OCI-M1 (cell line): ENCODE measurements at places on chromosomes 5 and 9.
A peak's percentile ranks its signal among the peaks of the same experiment; 100 is the strongest.

- DNase-seq = no peak
Observed at GRCh38 chr9:89777544-89777943, 172.7 kb downstream of the GADD45G start.

DNA sequence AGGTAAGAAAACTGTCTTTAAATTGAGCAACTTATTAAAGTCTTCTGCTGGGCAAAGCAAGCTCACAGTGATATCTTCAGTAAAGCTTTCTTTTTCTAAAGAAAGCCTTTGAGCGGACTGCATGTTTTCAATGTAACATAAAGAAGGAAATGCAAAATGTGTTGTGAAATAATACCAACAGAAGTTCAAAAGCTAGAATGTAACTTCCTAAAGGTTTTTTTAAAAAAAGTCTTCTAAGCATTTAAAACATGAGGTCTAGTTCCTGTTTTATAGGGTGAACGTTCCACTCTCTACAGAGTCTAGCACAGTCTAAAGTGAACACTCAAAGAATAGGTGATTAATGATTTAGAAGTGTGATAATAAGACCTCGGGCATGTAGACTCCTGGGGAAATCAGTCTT lies 62.9 kb downstream of the DENND1A start:
- peak; percentile 78 for DNase-seq

GRCh38 chr9:137670391-137671195 lies 51.8 kb downstream of the EHMT1 start:
- no peak for DNase-seq

GRCh38 chr5:148491015-148491792 lies 107.4 kb downstream of the FBXO38 start:
- DNase-seq = peak; percentile 52

- DNase-seq = no peak
Observed at GRCh38 chr9:13717322-13718054, 438.0 kb upstream of the MPDZ start.

GRCh38 chr5:133051061-133051541 lies 712 bp upstream of the HSPA4 start:
- DNase-seq = peak; percentile 75

DNA sequence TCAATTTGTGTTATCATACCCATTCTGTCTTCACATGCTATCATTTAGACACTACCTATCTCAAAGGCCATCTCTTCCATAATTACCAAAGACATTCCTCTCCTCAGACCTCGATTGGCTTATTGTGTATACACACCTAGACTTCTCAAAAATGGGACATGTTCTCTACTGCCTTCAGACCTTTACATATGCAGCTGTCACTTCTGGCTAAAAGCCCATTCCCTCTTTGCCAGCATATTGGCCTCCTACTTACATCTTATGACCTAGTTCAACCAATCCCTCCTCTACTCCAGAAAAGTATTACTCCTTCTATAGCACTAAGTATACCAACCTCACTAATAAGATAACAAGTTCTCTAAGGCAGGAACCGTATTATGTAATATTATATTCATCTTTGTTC lies 84.4 kb downstream of the RAPGEF6 start:
- DNase-seq = no peak

DNA sequence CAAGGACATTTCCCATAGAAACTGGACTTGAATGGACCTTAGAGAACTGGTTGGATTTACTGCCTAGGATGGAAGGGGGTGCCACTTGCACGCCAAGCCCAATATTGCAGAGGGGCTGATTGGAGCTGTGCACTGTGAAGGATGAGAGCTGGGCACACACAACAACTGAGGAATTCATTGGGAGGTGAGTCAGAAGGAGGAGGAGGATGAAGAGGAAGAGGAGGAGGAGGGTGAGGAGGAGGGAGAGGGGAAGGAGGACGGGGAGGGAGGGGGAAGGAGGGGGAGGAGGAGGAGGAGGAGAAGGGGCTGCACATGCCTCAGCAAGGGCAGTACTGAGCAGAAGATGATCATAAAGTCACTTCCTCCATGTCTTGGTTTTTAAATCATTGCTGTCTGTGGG lies 5.7 kb upstream of the ICE1 start:
- no peak for DNase-seq

- DNase-seq = peak; percentile 24
Observed at GRCh38 chr5:89756955-89757354, 652.6 kb downstream of the CETN3 start.

GRCh38 chr5:132205385-132206125 lies 22.1 kb downstream of the P4HA2 start:
- no peak for DNase-seq

DNA sequence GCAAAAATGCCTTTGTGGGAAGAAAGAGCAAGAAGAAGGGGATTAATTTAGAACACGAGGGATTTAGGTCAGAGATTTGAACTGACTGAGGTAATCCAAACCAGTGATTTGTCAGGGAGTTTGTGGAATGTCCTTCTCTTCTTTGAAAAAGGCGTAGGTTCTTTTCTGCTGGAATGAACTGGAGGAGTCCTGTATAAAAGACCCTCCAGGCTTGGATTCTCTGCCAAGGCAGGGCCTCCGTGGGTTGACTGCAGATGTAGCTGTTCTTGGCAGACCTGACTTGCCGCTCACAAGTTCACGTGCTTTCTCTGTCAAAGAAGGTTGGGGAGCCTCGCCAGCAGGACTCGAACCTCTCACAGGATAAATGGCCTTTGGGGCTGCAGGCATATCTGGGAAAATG lies 62.8 kb upstream of the STC2 start:
- no peak for DNase-seq

DNA sequence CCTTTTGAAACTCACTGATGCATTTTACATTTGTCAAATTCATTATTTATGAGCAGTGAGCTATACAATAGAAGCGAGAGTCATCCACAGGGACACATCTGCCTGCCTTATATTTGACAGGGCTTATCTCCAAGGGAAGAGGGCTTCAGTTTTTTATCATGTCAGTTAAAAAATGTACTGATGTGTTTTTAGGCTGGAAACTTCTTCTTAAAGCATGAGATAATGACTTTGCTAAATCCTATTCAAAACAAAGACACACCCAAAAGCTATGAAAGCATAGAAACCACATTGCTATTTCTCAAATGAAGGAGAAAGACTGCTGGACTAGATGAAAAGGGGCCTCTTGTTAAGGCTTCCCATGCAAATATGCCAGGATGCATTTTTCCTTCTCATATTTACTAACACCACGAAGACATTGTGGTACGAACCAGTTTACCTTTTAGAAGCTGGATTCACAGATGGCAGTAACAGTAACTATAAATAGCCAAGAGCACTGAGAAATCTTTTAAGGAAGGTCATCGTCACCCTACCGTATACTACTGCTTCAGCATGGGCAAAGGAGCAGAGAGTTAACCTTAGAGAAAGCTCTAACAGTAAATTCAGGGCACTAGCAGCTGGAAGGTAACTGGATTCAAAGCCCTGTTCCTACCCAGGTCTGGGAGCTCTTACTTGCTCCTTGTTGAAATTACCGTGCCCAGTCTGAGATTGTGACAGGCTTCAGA lies 86.3 kb upstream of the IFNK start:
- DNase-seq = peak; percentile 88

GRCh38 chr9:124216474-124217176 lies 41.1 kb upstream of the NEK6 start:
- no peak for DNase-seq

- no peak for DNase-seq
Observed at GRCh38 chr9:31005086-31005665, 1379.3 kb upstream of the ACO1 start.

DNA sequence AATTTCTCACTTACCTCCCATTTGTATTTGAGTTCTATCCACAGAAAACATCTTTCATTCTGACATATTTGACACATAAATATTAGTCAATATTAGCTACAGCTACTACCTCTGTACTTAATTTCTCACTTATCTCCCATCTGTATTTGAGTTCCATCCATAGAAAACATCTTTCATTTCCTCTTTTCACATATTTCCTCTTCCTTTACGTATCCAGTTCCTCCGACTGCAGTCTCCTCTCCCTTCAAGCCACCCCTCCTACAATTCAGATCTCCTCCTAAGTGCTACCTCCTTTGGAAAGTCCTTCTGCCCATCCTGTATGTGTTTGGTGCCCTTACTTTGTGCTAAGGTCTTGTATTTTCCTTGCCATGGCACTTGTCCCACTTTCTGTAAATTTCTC lies 1.6 kb downstream of the SREK1IP1 start:
- no peak for DNase-seq

- DNase-seq = peak; percentile 27
Observed at GRCh38 chr9:20200991-20201431, 412.2 kb upstream of the SLC24A2 start.

- no peak for DNase-seq
Observed at GRCh38 chr9:81344366-81344765, 345.0 kb downstream of the TLE1 start.

- no peak for DNase-seq
Observed at GRCh38 chr9:89513837-89514236, 15.9 kb upstream of the SEMA4D start.

GRCh38 chr9:113581865-113582697 lies 118.6 kb downstream of the RGS3 start:
- DNase-seq = peak; percentile 93

GRCh38 chr9:118529210-118529609 lies 825.0 kb downstream of the TLR4 start:
- peak; percentile 16 for DNase-seq

DNA sequence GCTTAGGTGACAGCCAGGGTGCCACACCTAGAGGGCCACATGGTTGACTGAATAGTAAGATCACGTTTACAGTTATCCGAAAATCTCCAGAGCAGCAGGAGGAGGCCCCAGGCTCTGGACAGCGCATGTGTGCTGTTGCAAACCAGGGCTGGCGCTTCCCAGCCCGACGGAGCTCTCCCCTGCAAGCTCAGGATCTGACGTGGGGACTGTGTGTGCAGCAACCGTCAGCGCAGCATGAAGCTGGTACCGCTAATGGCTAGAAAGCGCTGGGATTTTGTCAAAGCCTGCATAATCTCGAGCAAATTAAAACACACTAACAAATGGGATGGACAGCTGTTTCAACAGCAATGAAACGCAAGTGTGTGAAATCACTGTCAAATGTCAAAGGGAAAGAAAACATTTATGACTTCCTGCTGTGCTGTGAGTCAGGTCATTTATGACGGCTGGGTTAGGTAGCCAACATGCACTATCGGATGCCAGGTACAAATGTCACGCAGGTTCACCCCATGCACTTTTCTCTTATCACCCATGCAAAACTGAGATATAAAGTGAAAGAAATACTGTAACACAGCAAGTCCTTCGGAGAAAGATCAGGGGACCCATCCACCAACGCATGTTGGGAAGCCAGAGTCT lies 7.5 kb downstream of the SURF4 start:
- DNase-seq = no peak

DNA sequence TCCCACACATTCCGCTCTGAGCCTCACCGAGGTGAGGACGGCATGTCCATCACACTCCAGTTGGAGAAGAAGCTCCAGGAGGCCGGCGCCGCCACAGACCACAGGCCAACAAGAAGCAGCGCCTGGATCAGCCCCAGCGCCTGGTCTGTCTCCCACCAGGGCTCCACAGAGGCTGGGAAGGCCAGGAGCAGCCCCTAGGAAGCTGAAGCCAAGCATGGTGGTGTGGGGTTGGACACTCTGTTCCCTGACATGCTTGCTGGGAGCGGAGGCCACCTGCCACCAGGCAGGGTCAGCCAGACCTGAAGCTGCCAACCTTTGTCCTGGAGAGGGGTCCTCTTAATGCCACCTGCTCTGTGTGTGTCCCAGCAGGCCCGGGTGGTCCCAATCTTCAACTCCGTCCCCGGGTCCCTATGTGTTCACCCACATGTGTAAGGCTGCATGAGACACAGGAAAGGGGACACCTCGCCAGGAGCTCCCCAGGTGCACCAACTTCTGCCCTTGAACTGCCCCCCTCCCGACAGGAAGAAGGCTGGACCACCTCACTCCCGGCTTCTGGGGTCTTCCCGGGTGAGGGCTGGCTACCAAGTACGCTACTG lies 140.1 kb upstream of the PPP1R26 start:
- DNase-seq = no peak

GRCh38 chr5:159332800-159333544 lies 2.7 kb upstream of the IL12B start:
- no peak for DNase-seq

DNA sequence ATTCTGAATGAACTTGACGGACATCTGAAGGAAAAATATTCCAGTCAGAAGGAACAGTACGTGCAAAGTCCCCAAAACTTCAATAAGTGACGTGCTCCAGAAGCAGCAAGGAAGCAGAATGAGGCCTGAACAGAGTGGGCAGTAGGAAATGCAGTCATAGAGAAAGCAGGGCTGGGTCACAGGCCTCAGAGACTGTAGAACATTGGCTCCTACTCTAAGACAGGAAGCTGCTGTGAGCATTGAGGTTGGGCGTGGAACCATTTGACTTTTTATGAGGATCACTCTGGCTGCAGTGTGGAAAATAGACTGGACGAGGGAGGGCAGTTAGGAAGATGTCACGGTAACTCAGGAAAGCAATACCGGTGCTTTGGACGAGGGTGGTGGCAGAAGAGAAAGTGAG lies 64.0 kb downstream of the DOCK8 start:
- no peak for DNase-seq

- DNase-seq = no peak
Observed at GRCh38 chr5:157463081-157463480, 3.1 kb downstream of the NIPAL4 start.

DNA sequence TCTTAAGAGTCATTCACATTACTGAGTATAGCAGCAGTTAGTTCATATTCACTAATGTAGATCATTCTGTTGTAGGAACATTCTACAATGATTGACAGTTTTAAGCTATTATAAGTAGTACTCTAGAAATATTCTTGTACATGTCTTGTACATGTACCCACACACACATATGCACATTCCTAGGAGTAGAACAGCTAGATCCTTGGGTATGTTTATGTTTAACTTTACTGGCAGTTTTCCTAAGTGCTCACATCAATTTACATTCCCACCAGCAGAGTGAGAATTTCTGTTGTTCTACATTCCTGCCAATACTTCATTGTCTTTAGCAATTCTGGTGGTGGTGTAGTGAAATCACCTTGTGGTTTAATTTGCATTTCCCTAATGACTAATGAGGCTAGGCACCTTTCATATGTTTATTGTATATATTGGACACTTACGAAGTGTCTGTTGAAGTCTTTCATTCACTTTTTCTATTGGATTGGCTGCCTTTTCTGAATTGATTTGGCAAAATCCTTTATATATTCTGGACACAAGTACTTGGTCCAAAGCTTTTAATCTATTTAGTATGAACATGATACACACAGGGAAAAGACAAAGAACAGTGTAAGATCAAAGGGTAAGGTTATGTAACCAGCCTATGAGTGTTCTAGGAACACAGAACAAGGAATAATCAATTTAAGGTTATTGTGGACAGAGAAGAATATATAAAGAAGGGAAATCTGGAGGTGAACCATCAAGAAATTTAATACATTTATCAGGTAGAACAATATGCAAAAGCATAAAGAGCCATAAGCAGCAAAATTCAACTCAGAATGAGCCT lies 95.6 kb downstream of the MLLT3 start:
- no peak for DNase-seq

GRCh38 chr5:154370119-154370518 lies 75.7 kb upstream of the SAP30L start:
- no peak for DNase-seq

GRCh38 chr5:96200641-96201040 lies 232.4 kb downstream of the PCSK1 start:
- DNase-seq = no peak
